ENCODE measurements at places on chromosomes 5 and 9. TPM values are rescaled to one million over a fixed set of nuclear protein-coding genes. Genes with fewer than 3 reads are reported as not detected.
A peak's percentile ranks its signal among the peaks of the same experiment; 100 is the strongest.

FOXD4L5 gene
- total RNA-seq = not detected

PHYHD1 gene
- total RNA-seq = 24.6 TPM

FAM221B gene
- total RNA-seq = not detected

FAM151B gene
- total RNA-seq = 1.7 TPM

C9 gene
- total RNA-seq = not detected

LMX1B gene
- total RNA-seq = 0.36 TPM

PCDHB11 gene
- 1.4 TPM for total RNA-seq

- no peak for DNase-seq
These were observed 25.7 kb downstream of the DRD1 start for GRCh38 chr5:175418251-175418650.

- no peak for DNase-seq
These were observed 91.8 kb downstream of the NDFIP1 start for GRCh38 chr5:142200387-142200786.

- DNase-seq = no peak
These were observed 167.7 kb upstream of the DMAC1 start for GRCh38 chr9:7967093-7967827.

DNA sequence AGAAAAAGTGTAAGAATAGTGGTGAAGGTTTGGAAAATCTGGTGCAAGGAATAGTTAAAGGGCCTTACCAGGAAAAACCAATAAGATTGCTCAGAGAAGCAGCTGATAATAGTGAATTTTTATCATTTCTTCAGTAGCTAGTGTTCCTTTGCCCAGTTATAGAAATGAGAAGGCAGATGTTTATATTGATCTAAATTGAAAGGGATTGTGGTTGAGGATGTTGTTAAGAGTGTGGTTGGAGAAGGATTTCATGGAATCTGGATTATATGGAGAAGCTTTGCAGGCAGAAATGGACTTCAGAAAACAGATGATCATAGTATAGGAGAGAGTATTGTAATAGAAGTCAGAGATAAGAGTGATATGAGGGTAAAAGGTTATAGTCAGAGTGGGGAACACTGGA lies 102.6 kb downstream of the XRCC4 start:
- no peak for DNase-seq

GRCh38 chr9:129567842-129568559 lies 52.9 kb downstream of the C9orf50 start:
- DNase-seq = no peak

DNA sequence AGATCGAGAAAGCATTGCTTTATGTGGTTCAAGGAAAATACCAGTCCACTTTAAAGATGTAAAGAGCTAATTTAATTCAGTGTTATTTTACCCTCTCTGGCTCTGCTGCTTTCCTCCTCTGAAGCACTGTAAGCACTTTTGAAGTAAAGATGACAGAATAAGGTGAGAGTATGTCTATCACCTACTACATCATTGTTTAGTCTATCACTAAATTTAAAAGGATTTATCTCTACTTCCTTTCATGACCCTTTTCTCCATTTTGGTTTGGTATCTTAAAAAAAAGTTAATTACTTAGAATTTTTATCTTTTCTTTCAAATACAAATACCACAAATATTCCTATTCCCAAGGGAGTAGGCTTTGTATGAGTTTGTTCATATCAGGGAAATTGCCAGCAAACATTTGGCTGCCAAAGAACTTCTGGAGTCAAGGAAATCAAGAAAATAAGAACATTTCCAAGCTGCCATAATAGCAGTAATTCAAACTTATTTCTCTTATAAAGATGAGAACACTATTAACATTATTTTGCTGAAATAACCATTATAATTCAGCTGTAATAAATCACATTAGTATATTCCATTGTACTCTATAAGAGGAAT lies 77.8 kb downstream of the SLC38A9 start:
- DNase-seq = peak; percentile 29

GRCh38 chr9:103530934-103531333 lies 535.8 kb downstream of the CYLC2 start:
- DNase-seq = no peak

- DNase-seq = peak; percentile 97
These were observed at the start of gene FBXL17 for GRCh38 chr5:108381954-108382783. FBXL17 (minus strand) TSS chr5:108382098.

- DNase-seq = no peak
These were observed 21.1 kb upstream of the TMEM174 start for GRCh38 chr5:73151766-73152410.

- no peak for DNase-seq
These were observed 20.2 kb downstream of the NSG2 start for GRCh38 chr5:174065528-174066197.

GRCh38 chr5:77305956-77306355 lies 95.5 kb downstream of the PDE8B start:
- DNase-seq = no peak

Measured in heart left ventricle (tissue), 16 donors.